ENCODE measurements at places on chromosomes 4 and X.

- DNase-seq, result no peak
These were observed 13.8 kb upstream of the ZNF674 start for GRCh38 chrX:46559062-46559461.

DNA sequence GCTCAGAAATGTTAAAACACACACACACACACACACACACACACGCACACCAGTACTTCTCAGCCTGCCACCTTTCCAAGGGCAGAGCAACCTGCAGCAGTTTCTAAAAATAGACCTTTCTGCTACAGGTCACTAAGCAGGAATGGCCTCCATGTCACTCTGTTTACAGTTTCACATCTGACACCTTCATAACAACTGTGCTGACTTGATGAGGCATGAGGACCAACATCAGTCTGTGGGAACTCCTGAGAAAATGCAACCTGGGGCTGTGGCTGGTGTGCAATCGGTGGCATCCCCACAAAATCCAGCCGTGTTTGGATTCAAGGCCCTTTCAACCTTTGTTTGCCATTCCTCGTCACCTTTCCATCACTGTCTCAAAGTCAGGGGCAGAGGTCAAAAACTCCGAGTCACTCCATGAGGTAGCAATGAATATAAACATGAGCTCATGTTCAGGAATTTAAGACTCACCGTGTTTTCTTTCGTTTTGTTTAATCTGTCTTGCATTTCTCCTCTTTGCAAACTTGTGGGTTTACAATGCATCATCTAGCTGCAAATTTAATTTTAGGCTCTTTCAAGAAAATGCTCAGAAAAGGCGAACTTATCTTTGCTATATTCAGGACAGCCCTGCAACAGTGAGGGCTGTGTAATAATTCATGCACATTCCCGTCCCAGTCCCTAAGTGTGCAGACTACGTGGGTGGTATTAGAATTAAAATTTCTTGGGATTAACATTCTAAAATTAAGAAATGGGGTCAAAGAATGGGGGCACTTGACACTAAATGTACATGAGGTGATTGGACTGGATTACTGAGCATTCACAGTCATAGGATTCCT is 135.3 kb downstream of the SHROOM3 start:
- DNase-seq, result no peak

DNA sequence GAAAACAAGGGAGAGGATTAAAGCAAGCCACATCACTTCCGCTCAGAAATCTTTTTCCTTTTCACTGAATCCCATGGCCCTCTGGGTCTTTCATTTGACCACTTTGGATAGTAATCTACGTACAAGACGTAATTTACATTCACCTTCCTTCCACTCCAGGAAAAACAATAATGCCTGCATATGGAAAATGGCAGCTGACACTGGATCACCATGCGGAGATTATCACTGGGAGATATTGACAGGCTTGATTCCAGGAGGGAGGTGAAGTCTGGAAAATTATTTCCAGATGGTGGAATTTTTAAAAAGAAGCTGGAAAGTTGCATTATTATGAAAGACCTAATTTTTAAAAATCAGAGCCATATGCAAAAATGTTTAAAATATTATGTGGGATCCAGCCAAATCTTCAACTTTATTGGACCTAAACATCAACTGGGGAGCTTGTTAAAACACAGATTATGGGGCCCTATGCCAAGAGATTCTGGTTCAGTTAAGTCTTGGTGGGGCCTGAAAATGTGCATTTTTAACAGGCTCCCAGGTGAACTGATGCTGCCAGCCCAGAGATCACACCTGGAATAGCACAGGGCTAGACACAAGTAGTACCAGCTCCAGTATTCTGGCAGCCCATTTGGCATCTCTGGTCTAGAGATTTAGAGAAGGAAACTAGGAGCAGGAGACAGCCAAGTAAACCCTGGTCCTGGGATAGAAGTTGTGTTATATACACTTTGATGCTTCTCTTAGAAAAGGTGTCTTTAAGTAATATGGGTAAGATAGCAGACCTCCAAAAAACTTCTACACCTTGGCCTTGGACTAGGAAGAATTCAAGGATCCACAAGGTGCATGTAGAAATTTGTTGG is 290.3 kb upstream of the LDB2 start:
- no peak for DNase-seq

DNA sequence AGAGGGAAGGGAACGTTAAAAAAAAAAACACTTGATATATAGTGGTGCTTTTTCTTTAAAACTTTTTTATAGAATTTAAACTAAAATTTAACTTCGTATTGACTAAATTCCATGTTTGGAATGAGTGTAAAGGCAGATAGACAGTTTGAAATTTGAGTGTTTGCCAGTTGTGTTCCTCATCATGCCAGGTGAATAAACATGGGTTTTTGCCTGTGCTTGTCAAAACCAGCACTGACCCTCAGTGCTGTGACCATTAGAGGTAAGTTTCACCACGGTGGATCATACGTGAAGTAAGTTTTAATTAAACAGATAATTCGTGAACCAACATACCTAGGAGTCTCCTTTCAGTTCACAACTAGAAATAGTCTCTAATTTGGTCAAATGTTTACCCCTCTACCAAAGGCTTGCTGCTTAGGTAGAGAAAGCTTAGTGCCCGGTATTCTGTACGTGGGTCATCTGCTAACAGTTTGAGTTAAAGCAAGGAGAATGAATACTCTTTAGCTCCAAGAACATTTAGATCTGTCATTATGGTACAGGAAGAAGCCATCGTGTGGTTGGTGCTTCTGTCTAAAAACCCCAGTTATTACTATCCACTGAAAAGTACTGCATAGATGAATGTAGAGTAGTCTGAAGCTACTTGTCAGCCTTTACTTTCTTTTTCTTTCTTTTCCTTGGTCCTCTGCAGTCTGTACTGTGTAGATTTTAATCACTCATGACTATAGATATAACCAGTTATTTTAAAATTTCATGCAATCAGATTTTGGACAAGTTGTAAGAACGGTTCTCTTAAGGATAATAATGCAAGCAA is 32.7 kb downstream of the KIAA0232 start:
- no peak for DNase-seq

DNA sequence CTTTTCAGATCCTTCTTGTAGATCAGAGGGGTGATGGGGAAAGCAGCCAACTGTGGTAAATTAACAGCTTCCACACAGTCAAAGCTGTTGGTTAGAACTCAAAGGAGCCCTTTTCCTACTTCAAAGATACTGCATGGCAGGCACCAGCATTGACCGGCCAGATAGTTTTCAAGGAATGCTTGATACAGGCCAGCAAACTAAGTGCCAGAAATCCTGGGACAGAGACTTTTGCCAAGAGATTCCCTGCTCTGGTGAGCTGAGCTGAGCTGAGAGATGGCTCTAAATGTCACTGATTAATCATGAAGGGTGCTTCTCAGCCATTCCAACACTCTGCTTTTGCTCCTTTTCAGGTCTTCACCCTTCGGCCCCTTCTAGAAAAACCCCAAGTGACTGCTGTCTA is 131.6 kb upstream of the MED14 start:
- DNase-seq, result no peak

DNA sequence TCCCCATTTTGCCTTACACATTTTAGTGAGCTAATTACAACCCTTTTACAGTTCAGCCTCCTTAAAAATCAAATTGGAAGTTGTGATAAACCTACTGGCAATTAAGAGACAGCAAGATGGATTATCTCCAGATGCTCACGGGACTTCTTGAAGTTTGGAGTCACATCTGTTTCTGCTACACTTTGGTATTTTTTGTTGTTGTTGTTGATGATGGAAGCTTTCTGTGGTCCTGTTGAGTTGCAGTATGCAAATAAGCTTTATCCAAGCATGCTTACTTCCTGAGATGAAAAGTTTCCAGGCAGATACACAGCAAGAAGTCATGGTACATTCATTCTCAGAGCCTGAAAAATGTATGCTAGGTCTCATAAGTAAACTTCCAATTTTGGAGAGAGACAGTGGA is 670.0 kb upstream of the AMOT start:
- DNase-seq, result no peak

DNA sequence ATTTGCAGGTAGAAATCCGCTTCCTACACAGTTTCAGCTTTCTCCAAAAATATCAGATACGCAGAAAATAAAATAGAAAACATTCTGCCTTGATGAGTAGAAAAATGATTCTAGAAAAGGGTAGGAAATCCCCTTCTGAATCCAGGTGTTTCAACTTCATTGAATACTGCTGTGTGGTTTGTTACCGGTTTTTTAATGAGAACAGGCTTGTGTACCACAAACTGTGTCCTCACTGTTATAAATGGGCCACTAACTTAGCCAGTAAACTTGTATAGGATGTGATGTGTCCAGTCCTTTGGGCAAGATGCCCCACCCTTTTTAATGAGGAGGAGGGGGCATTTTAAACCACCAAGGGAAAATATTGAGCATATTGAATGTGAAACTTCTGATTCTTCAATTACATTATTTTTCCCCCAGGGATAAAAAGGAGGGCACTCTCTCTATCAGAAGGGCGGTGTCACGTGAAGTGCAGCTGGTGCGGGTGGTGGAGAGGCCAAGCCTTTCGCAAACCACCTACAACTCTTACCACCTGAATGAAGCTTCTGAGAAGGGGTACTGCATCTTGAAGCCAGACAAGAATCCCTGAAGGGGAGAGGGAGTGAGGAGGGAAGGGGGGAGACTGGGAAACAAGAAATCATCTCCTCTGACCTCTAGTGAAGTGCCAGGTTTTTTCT is 4.5 kb downstream of the CXXC4 start:
- DNase-seq, result no peak

GRCh38 chr4:88817740-88818139 is 120.1 kb upstream of the NAP1L5 start:
- no peak for DNase-seq

DNA sequence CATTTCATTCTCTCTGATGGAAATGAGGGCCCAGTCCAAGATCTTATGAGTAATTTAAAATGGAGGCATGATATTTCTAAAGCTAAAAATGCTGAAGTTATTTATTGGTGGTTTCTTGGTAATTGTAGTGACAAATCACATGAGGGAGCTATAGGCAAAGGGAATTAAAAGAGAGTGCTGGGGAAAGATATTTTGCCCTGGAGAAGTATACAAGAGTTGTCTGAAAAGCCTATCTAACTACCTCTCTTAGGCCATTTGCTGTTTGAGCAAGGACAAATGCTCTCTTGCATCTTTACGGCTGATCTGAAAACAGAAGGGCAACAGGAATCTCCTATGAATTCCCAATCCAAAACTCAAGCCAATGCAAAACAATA is 89.4 kb downstream of the FMR1NB start:
- no peak for DNase-seq

DNA sequence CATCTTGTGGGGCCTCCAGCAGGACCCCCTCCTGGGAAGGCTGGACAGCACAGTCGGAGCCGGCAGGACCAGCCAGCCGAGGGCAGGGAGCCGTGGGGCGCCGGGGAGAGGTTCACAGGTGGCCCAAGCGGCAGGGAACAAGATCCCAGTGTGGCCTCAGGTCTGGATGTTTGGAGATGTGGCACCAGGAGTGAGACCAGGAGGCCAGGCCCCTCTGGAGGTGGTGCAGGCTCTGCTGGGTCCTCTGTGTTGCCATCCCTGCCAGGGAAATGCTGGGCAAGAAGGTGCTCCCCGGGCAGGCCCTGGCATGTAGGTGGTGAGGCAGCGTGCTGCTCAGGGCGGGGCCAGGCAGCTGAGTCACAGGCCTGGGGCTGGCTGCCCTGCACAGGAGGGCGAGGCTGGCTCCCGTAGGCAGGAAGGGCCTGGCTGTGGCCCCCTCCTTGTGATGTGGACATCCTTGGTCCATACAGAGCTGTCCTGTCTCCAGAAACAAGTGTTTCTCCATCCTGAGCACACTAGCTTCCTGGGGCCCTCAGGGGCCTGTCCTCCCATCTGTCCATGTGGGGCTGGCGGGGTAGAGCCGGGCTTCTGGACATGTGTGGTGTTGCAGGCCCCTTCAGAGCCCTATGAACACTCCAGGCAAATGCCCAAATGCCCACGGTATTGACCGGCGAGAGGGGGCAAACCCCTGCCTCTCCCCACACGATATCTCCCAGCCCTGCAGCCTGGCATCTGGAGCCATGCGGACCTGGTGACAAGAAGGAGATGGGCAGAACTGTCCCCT is 4.8 kb upstream of the HGFAC start:
- no peak for DNase-seq

DNA sequence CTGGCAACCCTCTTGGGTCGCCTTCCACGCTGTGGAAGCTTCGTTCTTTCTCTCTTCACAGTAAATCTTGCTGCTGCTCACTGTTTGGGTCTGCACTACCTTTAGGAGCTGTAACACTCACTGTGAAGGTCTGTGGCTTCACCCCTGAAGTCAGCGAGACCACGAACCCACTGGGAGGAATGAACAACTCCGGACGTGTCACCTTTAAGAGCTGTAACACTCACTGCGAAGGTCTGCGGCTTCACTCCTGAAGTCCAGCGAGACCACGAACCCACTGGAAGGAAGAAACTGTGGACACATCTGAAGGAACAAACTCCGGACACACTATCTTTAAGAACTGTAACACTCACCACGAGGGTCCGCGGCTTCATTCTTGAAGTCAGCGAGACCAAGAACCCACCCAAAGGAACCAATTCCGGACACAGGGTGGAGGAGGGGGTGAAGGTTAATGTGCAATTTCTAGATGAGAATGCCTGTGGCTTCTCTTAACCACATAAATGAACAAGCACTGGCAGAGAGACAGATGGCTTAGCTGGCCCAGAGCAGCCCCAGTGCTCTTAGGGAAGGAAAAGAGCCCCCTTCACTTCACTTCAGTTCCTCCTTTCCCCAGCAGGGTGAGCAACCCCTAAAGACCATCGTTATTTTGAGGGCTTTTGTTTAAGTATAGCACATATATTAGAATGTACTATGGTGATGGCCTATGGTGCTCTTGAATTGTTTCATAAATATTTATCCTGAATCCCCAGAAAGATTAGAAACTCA is 73.0 kb downstream of the LUZP4 start:
- DNase-seq, result no peak

GRCh38 chr4:75243570-75243969 is 270.6 kb downstream of the RCHY1 start:
- DNase-seq, result no peak

GRCh38 chr4:117777721-117778120 is 256.6 kb upstream of the NDST3 start:
- no peak for DNase-seq

DNA sequence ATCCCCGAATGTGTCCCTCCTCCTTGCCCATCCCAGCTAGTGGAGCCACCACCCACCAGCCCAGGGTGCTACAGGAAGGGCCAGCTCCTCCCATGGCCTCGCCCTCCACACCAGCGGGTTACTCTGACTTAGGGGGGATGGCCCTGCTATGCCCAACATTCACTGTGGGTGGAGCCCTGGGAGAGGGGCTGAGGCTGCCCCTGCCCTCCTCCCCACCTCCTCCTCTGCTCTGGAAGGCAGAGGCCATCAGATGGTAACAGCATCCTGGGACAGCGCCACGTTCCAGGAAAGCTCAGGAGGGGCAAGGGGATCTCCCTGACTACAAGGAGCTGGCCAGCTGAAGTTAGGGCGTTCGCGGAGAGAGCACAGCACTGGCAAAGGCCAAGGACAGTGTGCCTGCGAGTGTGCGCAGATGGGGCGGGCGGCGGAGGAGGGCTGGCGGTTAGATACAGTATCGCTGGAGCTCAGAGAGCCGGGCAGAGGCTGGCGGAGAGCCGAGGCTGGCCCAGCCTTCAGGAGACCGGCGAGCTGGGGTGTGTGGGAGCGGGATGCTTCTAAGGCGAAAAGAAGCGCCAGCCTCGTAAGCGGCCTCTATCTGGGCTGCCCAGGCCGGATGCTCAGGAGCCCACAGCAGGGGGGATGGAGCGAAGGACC is 1.5 kb downstream of the JAKMIP1 start:
- DNase-seq, result no peak

GRCh38 chr4:2900741-2901140 is 57.1 kb downstream of the ADD1 start:
- DNase-seq, result no peak
